ENCODE measurements at places on chromosomes 3 and 15.
A peak's percentile ranks its signal among the peaks of the same experiment; 100 is the strongest.

GRCh38 chr3:161426758-161427157 is 55.4 kb upstream of the SPTSSB start:
- DNase-seq, result no peak

GRCh38 chr3:9553021-9553947 is at the start of gene LHFPL4:
Gene LHFPL4, minus strand, starts transcription at chr3:9553822. Its CDS starts 1,143 bp downstream, at chr3:9552679.
- DNase-seq, result no peak

- peak; percentile 95 for DNase-seq
Observed at GRCh38 chr15:85667491-85668424, 127.0 kb downstream of the KLHL25 start.

- no peak for DNase-seq
Observed at GRCh38 chr3:42856544-42856943, 19.1 kb downstream of the CYP8B1 start.

DNA sequence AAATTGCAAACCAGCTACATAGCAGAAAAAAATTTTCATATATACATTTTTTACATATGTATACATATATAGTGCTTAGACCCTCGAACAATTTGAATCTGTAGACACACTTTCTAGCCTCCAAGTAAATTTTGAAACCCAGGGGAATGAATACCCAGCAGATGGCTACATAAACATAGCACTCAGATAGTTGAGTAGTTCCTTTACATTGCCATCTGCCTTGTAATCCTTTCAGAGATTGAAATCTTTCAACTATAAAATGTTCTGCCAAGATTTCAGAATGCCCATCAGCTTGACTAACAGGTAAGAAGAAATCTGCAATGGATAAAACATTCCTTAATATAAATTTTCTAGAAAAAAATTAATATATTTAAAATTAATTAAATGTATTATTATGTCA is 1333.5 kb upstream of the CADM2 start:
- DNase-seq, result no peak

GRCh38 chr15:63983061-63983711 is 63.1 kb downstream of the DAPK2 start:
- DNase-seq, result no peak

DNA sequence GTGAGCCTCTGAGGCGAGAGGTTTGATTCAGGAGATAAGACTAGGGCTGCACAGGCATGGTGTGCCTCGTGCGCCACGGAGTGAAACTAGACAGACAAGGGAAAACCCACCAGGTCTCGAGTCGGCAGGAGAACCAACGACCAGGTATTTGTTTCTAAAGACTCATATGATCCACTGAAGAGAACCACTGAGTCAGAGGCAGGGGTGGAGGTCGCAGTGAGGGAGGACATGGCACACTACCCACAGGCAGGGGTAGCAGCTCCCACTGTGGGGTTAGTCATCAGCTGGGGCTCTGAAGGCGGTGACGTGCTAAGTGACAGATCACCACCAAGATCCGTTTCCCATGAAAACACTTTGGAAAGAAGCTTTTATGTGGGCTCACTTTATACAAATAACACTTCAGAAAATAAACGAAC is 45.7 kb downstream of the CHSY1 start:
- peak; percentile 24 for DNase-seq

All from astrocyte of the cerebellum (primary cell).